ENCODE measurements at places on chromosomes 4 and X.

DNA sequence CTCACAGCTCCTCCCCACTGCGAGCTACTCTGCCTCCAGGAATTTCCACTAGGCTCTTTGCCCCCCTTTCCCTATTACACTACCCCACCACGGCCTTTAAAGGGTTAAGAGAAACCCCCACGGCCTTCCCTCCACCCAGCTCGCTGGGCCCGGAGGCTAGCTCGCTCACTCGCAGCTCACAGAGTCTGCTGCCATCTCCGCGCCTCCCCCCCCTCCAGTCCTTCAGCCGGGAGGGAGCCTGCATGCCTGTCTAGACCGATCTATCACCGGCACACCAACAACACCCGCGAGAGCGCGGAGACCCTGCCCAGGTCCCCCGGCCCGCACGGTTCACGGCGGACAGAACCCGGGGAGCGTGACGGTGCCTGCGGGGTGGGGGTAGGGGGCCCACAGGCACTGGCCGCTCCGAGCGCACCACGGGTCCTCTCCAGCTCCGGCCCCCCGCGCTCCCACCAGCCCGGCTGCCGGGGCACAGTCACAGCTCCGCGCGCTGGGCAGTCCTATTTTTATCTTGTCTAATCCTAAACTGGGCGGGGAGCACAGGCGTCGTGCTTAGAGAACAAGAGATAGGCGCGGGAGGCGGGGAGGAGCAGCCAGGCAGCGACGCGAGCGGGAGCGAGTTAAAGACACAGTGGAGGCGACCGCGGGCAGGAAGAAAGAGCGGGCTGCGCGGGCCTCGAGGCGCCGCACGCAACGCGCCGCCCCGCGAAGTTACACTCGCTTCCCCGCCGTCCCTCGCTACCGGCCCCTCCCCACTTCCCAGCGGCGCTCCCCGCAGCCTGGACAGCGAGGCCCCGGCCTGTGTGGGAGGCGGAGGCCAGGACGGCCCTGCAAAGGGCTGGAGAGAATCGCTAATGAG lies 3.5 kb downstream of the BCOR start:
- DNase-seq, result peak; percentile 28

DNA sequence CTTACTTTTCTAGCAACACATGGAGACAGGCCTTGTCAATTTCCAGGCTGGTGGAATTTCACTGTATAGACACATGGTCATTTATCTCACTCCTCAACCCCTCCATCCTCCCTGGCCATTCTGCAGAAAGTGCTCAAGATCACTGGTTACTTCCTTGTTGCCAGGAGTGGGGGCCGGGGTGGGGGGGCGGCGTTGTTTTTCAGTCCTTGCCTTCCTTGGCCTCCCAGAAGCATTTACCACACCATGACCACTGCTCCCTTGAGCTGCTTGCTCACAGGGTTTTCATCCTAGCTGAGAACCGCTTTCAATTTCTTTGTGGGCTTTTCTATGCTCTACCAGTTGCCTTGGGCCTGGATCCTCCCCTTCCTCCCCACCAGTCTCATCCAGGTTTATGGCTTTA lies 14.1 kb upstream of the BCOR start:
- no peak for DNase-seq

DNA sequence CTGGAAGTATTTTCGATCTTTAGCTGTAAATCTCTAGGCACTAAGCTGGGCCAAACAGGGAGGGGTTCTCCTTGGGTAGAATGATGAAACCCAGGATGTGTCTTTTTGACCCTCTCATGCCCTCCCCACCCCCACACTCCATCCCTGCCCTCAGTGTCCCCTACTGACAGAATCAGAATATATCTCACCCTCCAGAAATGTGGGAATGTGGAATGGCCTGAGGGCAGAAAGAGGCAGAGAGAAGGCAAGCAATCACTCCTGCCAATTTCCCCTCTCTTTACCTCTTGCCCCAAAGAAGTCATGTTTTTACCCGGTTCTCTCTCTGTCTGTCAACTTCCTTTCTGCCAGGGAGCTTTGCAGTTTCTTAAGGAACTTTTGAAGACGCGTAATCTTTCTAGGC lies 34.4 kb downstream of the RAP2C start:
- no peak for DNase-seq

GRCh38 chr4:152095701-152096070 lies 334.9 kb upstream of the GATB start:
- DNase-seq, result no peak

DNA sequence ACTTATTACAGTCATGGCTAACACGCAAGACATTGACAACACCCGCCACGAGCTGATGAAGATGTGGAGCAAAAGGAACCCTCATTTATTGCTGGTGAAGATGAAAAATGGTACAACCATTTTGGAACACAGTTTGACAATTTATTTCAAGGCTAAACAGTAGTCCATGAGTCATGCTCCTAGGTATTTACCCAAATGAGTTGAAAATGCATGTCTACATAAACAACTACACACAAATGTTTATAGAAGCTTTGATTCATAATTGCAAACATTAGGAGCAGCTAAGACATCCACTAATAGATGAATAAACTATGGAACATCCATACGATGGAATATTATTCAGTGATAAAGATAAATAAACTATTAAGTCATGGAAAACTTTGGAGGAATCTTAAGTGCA lies 580.1 kb downstream of the RAPGEF2 start:
- DNase-seq, result no peak

DNA sequence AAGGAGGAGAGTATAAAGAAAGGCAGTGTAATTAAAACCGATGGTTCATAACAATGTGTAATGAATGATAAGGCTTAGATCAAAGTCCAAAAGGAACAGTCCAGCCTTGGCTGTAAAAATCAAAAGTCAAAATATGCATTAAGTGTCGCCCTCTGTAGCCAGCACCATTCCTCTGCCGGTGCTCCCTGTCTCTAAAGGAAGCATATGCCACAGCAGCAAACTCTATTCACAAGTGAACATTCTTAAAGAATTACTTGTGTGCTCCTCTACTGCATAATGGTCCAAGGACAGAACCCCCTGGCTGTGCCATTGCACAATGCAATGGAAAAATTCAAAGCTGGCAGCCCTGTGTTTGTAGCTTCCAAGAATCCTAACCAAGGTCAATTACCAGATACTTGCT lies 16.3 kb upstream of the MBNL3 start:
- DNase-seq, result no peak

GRCh38 chr4:26104056-26104685 lies 190.2 kb downstream of the SMIM20 start:
- DNase-seq, result no peak

DNA sequence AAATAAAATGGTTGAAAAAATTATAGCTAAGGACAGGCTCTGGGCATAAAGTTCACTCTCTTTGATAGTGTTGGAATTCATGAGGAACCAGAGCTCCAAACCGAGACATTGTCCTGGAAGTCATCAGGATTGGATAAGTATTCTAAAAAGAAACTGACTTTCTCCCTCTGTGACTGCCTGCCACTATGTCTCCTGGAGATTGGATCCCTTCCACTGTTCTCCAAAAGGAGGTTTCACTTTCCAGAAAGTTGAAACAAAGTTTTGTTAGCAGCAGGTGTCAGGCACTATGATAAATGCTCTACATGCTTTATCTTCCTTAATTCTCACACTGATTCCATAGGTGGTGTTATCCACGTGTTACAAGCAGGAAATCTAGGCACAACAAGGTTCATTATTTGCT lies 16.8 kb downstream of the BANK1 start:
- no peak for DNase-seq

DNA sequence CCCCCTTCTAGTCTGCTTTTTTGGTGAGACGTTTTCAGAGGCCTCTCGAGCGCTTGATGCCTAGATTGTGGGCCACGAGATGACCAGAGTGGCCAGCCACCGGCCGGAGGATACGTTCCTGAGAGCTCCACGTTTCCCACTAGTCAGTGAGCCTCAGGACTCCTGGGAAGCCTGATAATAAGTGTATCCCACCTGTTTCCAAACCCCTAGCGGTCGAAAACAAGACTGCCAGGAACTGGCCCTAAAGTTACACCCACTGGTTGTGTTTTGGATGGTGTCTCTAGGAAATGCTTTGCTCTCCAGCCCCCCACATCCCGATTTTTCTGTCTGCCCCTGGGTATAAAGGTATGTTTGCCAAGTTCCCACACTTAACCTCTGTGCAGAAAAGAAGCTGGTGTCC lies 4.6 kb upstream of the RS1 start:
- DNase-seq, result no peak

DNA sequence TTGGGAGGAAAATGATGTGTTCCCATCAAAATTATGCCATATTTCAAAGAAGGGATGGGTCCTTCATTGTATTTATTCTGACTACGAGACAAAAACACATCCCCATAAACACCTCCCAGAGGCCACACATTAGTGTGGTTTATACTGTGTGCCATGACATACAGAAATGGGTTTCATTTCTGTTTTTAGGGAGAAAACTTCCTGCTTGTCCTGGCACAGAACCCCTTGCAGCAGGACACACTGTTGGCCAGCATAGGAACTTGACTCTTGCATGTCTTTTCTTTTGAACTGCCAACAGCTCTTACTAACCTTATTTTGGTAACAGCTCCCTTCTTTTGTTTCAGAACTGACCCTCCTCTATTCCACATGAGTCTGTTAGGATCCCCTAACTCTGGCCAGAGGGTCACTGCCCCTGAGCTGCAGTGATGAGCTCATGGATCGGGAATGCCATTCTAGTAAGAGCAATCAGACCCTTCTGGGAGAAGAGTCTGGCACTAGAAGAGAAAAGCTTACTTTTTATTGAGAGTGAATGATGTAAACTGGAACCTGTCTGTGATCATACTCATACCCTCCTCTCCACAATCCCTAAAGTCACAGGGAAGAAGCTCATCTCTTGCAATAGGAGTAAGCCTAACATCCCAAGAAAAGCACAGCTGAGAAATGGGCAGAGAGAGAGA lies 86.4 kb downstream of the SMIM20 start:
- DNase-seq, result no peak

DNA sequence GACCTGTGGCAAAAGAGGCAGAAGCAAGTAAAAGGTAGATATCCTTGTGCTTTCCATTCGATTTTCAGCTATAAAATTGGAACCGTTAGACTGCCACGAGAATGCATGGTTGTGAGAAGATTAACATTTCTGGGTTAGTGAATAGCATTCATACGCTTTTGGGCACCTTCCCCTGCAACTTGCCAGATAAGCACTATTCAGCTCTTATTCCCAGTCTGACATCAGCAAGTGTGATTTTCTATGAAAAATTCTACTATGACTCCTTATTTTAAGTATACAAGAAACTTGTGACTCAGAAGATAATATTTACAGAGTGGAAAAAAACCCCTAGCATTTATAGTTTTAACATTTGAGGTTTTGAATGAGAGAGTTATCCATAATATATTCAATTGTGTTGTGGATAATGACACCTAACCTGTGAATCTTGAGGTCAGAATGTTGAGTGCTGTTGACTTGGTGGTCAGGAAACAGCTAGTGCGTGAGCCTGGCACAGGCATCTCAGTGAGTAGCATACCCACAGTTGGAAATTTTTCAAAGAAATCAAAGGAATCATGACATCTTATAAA lies 3.9 kb downstream of the FGB start:
- no peak for DNase-seq

DNA sequence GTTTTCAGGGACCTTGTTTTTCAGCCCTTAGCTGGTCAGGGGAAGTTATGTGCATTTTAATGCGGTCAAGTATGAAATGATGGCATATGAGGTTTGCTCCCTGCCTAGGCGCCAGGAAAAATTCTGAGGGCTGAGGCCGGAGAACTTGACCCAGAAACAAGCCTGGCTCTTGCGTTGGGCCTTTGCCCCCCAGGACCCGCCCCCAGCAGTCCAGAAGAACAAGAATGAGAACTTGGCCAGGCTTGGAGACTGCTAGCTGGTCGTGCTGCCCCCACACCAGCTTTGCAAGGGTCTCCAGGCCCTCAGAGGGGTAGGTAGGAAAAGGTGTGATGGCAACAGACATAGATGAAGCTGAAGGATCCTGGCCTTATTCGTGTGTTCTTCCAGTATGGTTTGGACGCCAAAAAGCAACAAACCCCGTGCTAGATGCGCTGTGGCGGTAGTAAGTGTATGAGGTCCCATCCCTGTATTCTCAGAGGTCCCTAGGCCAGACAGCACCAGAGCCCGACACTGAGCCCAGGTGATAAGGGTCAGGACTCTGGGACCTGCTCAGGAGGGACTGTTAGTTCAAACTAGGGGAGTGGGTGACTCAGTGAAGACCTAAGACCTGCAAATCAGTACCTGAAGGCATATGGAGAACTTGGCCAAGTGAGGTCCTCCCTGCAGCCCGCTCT lies 10.5 kb downstream of the NKX3-2 start:
- no peak for DNase-seq
